ENCODE measurements at places on chromosomes 2 and 18.

DNA sequence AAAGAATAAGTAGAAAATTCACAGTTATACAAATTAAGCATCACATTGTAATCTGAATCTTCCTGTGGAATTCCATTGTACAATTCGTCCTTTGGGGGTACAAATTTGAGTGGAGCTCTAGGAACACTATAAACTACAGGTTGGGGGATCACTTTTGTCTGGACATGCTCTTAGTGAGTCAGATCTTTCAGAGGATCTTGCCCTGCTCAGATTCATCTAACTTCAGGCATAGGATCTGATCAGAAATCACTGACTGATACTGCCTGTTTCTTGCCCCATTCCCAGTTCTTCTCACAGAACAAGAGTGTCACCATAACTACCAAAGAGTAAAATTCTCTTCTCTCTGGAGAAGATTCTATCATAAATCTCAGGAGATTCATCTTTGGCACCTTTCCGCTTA, 10.7 kb upstream of the VSNL1 start:
- DNase-seq: no peak

DNA sequence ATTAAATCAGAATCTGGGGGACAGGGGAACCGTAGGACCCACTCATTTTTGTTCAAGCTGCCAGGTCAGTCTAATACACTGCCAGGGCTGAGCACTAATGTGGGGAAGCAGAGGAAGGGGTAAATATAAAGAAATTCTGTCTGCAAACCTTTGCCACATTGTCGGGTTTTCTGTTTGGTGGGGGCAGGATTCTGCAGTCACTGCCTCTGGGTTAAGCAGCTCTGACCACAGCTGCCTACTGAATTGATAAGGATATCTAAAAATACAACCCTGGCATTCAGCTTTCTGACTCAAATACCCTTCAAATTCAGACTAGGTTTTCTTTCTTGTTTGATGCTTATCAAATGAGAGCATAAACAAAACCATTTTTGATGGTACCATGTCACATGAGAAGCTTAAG, 6.0 kb downstream of the DNER start:
- DNase-seq: no peak

DNA sequence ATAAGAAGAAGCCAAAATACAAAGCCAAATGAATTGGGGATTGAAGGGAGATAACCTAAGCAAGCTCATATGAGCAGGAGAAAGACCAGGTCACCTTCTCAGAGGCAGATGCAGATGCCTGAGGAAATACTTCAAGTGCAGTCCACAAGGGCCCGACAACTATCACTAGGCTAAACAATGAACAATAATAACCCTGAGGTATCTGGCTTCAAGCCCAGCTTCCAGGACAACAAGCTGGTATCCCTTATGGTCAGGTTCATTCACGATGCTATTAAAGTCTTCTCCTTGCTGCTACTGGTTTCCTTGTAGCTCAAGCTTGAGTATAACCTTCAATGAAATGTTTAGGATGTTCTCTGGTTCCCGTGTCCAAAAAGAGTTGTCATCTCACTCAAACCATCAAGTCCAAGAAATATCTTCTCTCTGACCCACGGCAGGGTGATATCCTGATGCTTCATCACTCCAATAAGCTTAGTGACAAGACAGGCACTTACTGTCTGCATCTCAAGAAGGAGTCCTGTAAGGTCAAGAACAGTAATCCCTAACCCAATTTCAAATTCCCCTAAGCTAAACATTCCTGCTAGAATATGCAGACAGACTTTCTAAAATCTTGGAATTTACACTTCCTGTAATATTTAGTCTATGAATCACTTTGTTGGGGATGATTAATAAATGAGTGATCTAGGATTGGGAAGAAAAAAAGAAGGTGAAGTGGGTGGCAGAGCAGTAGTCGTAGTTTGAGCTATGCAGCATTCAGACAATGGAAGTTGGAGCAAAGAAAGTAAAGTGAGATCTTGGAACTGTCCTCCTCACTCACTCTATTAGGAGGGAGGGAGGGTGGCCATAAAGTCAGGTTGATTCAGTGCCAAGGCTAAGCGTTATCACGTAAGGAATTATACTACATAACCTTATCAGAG, 33.1 kb downstream of the CHN1 start:
- DNase-seq: no peak

GRCh38 chr18:32548688-32549087, 78.0 kb upstream of the GAREM1 start:
- DNase-seq: no peak

Measured in activated CD4-positive, alpha-beta T cell treated with anti-CD3 and anti-CD28 coated beads, Interleukin-2, Interleukin-4, amounts not matched to agents 100 ng/mL and 50 ng/mL, durations not matched to agents 16 hours and 8 hours (primary cell).